GM04504 (cell line): ENCODE measurements at places on chromosomes 13 and 19.

DNA sequence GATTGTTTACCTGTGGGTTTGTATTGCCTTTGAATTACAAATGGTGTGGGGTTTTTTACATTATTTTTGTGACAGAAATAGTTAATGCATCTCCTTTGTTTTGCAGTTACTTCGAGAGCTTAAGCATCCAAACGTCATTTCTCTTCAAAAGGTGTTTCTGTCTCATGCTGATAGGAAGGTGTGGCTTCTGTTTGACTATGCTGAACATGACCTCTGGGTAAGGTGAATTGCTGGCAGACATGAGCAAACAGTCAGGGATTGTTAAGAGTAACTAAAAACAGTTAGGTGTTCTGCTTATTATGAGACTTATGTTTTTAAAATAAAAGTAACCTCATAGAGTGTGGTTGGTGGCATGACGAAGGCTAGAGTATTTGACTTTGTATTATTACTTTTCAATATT, 95.0 kb downstream of the CDK8 start:
- no peak for DNase-seq

- no peak for DNase-seq
Measured at GRCh38 chr13:97074618-97075017, 80.3 kb upstream of the OXGR1 start.

- DNase-seq, result no peak
Measured at GRCh38 chr19:54209058-54209810, 8.6 kb downstream of the RPS9 start.

- DNase-seq, result no peak
Measured at GRCh38 chr19:51375504-51376221, 3.2 kb upstream of the NKG7 start.

DNA sequence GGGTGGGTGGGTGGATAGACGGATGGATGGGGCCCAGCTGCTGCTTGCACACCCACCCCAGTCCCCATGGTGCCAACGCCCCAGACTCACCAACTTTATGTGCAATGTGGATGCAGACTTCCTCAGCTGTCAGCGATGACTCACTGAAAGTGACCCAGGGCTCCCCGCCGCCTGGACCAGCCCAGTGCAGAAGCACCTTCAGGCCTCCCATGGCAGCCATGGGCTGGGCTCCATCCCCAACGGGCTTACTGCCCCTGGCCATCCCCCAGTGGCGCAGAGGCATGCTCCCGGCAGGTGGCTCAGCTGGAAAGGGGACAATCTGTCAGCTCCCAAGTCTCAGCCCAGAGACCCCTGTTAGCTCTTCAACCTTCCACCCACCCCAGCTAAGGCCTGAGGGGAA, 2.2 kb downstream of the TYK2 start:
- no peak for DNase-seq
